ENCODE measurements at places on chromosomes 3 and 15.

GRCh38 chr15:84980196-84981053, 1.2 kb upstream of the PDE8A start:
- DNase-seq, result peak; percentile 67

GRCh38 chr15:73598530-73599160, 34.5 kb downstream of the NPTN start:
- DNase-seq, result no peak

DNA sequence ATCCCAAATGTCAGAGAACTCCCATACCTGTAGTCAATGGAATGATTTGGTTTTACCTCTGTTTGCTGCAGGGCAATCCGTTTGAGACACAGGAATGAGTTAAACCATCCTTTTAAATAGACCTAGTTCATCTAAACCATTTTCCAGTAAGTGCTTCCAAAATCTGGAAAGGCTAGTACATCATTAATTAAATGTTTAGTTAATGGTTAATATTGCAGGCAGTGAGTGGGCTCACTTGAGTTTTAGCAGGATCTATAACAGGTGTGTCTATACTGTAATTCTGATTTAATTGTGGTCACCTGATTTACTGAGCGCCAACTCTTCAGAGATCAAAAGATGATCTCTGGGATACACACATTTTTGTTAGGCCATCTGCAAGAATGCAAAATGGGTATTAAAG, 353.9 kb upstream of the ROPN1 start:
- no peak for DNase-seq

GRCh38 chr3:169173231-169173630, 490.3 kb downstream of the MECOM start:
- DNase-seq, result no peak

- no peak for DNase-seq
Measured at GRCh38 chr3:45026957-45027356, 854 bp downstream of the CLEC3B start.

GRCh38 chr15:90818251-90819210, 49.9 kb upstream of the FURIN start:
- peak; percentile 81 for DNase-seq

DNA sequence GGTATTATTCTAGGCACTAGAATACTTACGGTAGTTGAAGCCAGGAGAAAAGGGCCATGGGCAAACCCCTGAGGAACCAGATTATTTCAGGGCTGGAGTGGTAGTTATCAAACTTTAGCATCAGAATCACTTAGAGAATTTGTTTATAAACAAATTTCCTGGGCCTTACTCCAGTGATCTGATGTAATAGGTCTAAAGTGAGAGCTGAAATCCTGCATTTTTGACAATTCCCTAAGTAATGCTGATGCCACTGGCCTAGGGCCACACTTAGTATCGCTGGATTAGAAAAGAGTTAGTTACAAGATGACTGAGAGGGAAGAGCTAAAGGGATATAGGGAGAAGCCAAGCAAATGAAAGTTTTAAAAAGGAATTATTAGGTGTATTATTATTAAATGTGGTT, 412.5 kb upstream of the THRB start:
- DNase-seq, result no peak

GRCh38 chr15:47414207-47414606, 303.1 kb upstream of the SEMA6D start:
- no peak for DNase-seq

GRCh38 chr3:53278667-53279066, 22.8 kb upstream of the TKT start:
- no peak for DNase-seq

DNA sequence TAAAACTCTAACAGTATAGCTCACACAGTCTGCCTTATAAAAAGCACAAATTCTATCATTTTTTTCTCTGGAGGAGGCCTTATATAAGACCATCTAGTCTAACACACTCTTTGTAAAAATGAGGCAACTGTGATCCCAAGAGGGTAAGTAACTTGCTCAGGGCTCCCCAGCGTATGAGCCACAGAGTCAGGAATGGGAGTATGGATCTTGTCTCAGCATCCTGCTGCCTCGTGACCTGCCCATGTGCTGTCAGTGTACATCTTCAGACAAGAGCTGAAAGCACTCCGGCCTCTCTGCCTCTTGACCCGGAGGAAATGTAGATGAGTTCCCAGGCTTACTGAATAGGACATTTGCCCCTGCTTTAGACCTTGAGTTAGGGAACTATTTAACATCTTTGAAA, 28.4 kb upstream of the MEF2A start:
- DNase-seq, result no peak

DNA sequence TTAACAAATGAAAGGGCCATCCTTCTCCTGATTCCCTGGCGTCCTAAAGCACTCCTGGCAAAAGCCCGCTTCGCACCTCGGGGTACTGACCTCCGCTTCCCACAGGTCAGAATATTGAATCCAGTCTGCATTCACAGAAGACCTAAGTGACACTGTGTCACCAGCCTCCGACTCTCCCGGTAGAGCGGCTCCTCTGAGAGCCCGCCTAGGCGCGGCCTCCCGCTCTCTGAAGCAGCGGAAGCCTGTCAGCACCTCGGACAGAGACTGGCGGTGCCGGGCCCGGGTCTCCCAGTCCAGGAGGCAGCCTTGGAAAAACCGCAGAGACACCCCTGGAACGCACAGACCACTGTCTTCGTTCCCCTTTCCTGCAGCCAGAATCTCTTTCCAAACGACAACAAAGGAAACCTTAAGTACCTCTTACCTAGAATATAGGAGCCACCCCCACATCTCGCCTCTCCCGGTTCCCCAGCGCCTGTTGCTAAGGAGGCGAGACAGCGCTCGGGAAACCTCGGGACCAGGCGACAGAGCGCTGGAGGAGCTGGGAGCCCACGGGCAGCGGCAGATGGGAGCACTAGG, 1.2 kb downstream of the GABRB3 start:
- DNase-seq, result peak; percentile 11
